ENCODE measurements at places on chromosomes 11 and 22.

- no peak for DNase-seq
Measured at GRCh38 chr11:95228081-95228749, 2.8 kb downstream of the SESN3 start.

- no peak for DNase-seq
Measured at GRCh38 chr22:49260681-49261580, 566.7 kb downstream of the BRD1 start.

- DNase-seq: no peak
Measured at GRCh38 chr11:113519989-113520613, 44.9 kb upstream of the DRD2 start.

GRCh38 chr11:107018219-107018901 is at the start of gene GUCY1A2:
Gene GUCY1A2 (minus strand): TSS chr11:107018476. CDS start chr11:107018055, 421 bp downstream.
- DNase-seq: peak; percentile 18

GRCh38 chr22:48394787-48395186 is 1432.9 kb downstream of the BRD1 start:
- DNase-seq: no peak

- no peak for DNase-seq
Measured at GRCh38 chr11:9276571-9276970, 11.4 kb upstream of the DENND5A start.

GRCh38 chr11:117528097-117528721 is 200.6 kb downstream of the CEP164 start:
- DNase-seq: no peak

GRCh38 chr22:20569059-20570058 is 61.9 kb downstream of the MED15 start:
- DNase-seq: peak; percentile 92

GRCh38 chr11:59615120-59615636 is 396 bp downstream of the OSBP start:
- peak; percentile 2 for DNase-seq

DNA sequence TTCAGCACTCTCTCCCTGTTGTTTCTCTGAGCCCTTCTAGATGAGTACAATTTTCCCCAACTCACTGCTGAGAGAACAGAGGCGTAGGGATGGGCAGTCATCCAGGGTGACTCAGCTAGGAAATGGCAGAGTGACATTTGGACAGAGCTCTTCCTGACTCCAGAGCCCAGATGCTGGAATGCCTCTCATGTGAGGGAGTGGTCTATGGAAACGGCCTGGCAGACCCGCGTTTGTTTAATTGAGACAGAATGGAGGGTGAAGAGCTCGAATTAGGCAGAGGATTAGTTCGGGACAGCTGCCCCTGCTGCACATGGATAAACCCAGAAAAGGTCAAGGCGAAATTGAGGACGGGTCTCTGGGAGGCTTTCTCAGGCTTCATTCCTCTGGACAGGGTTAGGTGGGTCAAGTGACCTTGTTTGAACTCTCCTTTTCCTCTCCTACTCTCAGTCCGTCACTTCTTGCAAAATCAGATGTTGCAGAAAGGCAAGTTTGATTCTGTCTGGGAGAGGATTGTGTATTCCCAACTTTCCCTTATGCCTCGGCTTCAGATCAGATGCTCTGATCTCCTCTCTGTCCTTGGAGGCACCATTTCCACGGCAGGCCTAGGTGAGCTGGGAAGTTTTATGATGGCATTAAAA is 7.6 kb upstream of the LMO2 start:
- DNase-seq: peak; percentile 13

Measured in ACHN (cell line).